ENCODE measurements at places on chromosomes 7 and 10. TPM values are rescaled to one million over a fixed set of nuclear protein-coding genes. Genes with fewer than 3 reads are reported as not detected.

- no peak overlapping the region for H3K4me3 ChIP-seq
- H3K4me1 ChIP-seq, result peaks cover 5% of the 10 kb centered on the region
- no peaks in the 10 kb centered on the region for H3K36me3 ChIP-seq
- DNase-seq, result no peak
- no peaks in the 10 kb centered on the region for H3K27me3 ChIP-seq
These were observed 665.6 kb downstream of the MAGI2 start for GRCh38 chr7:78787854-78788253.

DNA sequence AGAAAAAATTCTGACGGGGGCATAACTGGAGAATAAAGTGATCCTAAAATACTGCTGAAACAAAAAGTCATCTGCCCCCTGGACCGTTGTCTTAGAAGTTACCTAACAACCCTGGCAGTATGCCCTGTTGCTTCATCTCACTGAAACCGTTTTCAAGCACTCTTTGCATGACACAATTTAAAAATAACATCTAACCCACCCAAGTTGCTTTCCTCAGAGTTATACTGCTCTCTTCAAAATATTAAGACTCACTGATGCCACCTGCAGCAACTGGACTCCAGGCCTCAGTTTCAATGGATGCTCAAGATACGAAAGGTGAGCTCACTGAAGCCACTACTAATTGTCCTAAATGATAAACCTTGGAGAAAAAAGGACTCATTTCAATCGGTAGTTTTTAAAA lies 57.4 kb downstream of the CDK6 start:
- H3K4me3 ChIP-seq, result no peak overlapping the region
- peaks cover 34% of the 10 kb centered on the region for H3K4me1 ChIP-seq

- no peak for DNase-seq
- no peaks in the 10 kb centered on the region for H3K4me1 ChIP-seq
- H3K4me3 ChIP-seq, result no peak overlapping the region
- no peaks in the 10 kb centered on the region for H3K27me3 ChIP-seq
- H3K36me3 ChIP-seq, result no peaks in the 10 kb centered on the region
These were observed 67.4 kb downstream of the FOXP2 start for GRCh38 chr7:114481999-114482398.

Gene ERCC6
- total RNA-seq, result 16.0 TPM

All from transverse colon (tissue), 4 donors.